ENCODE measurements at places on chromosomes 6 and 20.

DNA sequence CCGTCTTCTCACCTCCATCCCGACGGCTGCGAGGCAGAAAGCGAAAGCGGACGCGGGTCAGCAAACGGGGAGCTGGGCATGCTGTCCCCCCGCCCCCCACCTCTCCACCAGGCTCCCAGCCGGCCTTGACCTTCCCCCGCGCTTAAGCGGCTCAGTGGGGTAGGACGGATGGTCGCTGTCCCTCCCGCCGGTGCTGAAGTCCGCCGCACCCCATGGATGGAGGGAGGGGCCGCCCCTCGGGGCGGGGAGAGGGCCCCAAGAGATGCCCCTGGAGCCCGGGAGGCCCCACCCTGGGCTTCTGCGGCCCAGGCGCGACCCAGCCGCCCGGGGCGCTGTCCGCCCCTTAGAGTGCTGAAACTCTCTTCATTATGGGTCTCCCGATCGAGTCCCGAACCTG, at the start of gene KCNB1:
Gene KCNB1 (minus strand): TSS at position 48 of the 397 bp plus-strand sequence. CDS start 188 bp downstream, outside the sequence.
- peak; percentile 48 for DNase-seq

GRCh38 chr6:84466511-84466910, 239.1 kb upstream of the CEP162 start:
- peak; percentile 48 for DNase-seq

DNA sequence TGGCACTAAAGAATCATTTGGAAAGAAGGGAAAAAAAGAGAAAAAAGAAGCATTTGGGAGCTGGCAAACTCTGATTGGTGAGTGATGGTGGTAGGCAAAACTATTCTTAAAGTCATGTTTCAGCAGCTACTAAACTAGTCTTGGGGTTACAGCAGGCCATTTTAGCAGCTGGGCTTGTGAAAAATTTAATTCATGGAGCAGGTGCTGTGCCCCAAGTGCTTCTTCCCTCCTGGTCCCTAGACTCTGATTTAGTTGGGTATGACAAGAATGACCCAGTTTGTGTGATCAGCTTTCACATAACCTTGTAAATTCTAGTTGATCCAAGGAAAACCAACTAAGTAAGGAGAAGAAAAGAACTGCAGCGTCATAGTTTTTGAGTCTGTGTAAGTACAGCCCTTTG, 1.1 kb upstream of the ASIP start:
- DNase-seq: no peak

DNA sequence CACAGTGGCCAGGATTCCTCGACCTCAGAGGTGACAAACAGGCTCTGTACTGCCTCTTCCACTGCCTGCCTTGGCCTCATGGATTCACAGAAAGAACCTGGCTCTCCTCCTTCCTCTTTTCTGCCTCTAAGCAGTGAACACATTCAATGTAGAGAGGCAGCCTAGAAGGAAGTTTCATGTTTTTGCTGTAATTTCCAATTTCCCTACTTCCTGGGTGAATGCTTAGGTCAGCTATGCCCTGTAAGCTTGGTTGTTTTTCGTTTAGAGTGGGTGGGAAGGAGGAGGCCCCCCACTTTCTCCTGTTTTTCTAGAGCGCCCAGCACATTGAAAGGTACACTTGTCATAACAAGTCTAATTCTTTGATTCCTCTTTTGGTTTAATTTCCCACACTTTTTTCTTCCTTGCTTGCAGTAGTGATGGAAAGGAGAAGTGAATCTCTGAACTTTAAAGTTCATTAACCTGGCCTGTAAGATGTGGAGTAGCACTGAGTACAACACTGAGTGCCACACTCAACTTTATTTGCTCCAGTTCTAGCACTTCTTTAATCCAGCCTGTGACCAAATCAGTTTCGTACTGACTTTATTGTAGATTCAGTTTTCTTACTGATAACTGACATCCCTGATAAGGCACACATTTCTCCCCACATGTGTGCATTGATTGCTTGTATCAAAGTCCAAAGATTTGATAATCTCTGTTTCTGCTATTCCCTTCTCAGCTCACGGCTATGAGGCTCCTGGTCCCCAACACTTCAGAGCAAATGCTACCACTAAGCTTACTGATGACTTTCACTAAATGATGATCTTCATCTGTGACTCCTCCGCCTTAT, 100.0 kb upstream of the MAN1A1 start:
- DNase-seq: no peak

- no peak for DNase-seq
Observed at GRCh38 chr6:44867571-44868334, 460.4 kb upstream of the RUNX2 start.

DNA sequence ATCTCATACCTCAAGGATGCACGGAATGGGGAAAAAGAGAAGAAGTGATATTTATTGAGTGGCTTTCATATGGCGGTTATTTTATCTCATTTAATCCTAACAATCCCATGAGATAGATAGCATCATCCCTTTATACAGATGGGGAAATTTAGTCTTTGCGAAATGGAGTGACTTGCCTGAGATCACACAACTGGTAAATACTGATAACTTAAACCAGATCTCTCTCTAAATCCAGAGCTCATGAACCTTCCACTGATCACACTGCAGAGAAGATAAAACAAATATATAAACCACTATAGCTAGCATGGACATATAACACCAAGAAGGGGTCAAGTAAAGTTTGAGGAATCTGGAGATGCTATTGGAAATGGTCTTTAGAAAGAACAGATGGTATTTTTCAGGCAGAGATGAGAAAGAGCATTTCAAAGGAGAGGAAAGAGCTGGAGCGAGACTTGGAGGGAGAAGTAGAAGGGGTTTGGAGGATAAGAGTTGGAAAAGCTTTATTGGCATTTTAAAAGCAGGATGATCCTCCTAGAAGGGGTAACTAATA, 139.8 kb upstream of the TNFAIP3 start:
- DNase-seq: no peak

DNA sequence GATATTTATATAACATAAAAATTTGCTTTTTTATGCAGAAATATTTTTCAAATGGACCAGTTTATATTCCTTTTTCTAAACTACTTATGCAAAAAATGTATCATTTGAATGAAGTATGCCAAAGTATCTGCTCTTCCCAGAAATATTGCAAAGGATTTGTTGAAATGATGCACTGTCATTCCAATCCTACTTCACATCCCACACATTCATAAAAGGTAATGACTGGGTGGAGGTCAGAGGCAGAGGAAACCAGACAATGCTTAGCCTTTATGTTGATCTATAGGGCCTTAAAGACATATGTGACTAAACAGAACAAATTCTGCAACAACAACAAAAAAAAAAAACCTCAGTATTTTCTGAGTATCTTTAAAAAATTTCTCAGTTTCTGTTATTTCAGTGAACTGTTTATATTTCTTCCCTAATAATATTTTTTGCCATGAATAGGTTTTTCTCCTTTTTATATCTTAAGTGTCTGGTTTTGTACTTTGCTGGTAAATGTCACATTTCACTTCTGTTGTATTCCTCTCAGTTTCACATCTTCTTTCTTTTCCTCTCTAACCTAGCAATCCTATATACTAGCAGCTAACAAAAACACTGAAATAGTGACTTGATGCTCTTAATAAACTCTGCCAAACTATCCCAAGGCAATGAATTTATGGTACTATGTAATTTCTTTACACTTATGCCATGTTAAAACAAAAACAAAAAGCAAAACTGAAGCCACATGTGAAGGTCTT, 374.1 kb downstream of the BCKDHB start:
- peak; percentile 83 for DNase-seq

GRCh38 chr20:55610756-55611155, 394.6 kb downstream of the CBLN4 start:
- DNase-seq: no peak

GRCh38 chr6:27862396-27863066, 49.7 kb downstream of the OR2B2 start:
- DNase-seq: no peak

- DNase-seq: peak; percentile 76
Observed at GRCh38 chr20:31691646-31692275, 30.9 kb downstream of the BCL2L1 start.

- no peak for DNase-seq
Observed at GRCh38 chr6:16227605-16228004, 10.8 kb upstream of the GMPR start.

DNA sequence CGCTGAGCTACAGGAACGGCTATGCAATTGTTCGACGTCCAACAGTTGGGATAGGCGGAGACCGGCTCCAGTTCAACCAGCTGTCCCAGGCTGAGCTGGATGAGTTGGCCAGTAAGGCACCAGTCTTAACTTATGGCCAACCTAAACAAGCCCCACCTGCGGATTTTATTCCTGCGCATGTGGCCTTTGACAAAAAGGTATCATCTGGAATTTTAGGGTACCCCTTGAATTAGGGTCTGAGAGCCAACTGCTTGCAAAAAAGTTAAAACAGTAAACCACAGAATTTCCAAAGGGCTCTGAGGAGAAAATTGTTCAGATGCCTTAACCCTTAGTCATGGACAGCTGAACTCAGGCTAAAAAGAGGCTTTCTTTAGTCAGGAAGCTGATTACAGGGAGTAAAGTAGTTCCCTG, 3.8 kb downstream of the EFHC1 start:
- DNase-seq: peak; percentile 90

DNA sequence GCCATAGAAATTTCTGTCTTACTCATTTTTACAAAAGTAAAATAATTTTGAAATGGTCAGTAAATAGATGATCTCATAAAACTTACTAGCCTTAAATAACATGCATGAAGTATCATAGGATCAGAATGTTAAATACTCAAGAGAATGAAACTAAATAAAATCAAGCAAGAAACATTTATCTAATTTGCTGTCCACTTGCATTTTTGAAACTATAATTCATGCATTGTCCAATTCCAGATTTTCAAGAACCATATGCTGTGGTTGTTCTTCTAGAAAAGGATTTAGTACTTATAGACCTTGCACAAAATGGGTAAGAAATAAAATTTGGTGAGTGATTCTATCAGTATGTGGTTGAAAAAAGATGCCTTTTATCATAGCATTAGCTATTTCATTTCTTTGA, 107.0 kb downstream of the STXBP5 start:
- peak; percentile 59 for DNase-seq

GRCh38 chr20:10094566-10095173, 59.9 kb downstream of the ANKEF1 start:
- DNase-seq: no peak

DNA sequence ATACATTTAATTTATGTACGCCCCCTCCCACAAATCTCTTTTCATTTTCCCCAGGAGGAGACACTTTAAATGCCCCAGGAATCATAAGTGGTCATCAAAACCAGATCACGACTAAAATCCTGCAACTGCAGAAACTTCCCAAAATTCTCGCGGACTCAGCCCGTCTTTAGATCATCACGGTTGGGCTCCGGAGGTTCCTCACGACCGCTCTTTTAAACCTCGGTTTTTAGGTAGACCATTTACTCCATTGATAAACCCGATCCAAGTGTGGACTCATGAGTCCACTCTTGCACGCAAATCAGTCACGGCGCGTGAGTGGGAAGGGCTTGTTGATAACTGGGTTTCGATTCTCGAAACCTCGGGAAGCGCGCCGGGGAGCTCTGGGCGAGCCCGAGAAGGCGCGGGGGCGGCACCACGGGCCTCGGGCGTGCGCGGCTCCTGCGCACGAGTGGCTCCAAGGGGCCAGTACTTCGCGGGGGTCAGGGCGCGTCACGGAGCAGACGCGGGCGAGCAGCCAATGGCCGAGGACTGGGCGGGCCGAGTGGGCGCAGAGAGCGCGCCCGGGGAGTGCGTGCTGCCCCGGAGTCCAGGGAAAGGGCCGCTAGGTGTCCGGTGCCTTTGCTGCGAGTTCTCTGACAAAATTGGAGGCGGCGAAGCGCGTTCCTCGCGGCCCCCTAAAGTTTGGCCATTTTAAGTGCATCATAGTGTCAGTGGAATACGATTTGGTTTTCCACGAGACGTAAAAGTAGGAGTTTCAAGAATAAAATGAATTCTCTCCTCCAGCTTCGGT, 635 bp upstream of the TENT5A start:
- DNase-seq: peak; percentile 91

DNA sequence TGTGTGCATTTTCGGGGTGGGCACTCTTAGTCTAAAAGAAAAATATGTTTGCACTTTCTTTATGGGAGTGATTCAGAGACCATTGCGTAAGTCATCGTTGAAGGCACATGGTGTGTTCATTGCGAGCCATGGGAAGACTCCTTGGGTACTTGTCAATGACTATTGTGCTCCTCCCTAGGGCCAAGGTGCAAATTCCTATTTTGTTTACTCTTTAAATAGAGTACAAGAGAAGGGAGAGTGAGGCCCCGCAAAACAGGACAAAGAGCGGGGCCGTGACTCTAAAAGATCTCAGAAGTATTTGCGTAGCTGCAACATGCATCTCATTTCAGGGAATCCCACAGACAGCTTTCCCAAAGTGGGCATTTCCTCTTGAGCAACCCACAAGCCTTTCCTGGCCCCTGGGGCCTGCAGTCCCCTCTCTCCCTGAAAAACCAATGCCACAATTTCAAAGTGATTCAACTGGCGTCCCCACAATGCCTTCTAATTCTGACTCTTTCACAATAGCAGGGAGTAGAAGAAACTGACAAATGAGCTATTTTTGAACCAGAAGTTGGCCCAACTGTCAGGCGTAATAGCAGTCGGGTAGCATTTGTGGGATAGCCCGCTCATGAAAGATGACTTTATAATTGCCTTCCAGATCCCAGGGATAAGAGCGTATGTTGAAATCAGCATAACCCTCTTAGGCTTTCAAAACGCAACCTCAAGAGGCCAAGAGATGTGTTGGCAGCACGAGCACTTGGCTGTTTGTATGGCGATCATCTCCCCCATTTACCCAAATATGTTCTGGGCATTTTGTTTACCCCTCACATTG, 277.9 kb upstream of the BMP2 start:
- DNase-seq: no peak

DNA sequence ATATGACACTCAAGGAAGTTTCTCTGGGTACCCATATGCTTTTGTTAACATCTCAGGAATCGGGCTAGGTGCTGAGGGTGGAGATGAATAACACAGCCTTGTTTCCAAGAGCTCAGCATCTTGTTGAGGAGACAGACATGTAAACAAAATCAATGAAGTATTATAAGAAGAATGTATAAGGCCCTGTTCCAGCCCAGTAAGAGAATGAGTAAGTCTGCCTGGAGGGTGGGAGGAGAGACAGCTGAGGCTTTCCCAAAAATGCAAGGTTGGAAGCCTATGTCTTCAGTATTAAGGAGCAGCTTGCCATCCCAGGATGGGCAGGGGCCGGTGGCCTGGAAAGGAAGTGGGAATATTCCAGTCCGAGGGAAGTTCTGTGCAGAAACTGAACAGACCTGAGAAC, 615.3 kb upstream of the BTBD3 start:
- peak; percentile 28 for DNase-seq

- no peak for DNase-seq
Observed at GRCh38 chr20:16955971-16956370, 207.8 kb downstream of the OTOR start.

GRCh38 chr6:4172368-4172767, 37.0 kb upstream of the ECI2 start:
- no peak for DNase-seq

GRCh38 chr6:1170794-1171193, 141.1 kb upstream of the FOXQ1 start:
- no peak for DNase-seq

- no peak for DNase-seq
Observed at GRCh38 chr20:60281295-60281694, 323.1 kb downstream of the CDH26 start.

Data from fibroblast of skin of abdomen (primary cell).